ENCODE measurements at places on chromosomes 12 and 14.

DNA sequence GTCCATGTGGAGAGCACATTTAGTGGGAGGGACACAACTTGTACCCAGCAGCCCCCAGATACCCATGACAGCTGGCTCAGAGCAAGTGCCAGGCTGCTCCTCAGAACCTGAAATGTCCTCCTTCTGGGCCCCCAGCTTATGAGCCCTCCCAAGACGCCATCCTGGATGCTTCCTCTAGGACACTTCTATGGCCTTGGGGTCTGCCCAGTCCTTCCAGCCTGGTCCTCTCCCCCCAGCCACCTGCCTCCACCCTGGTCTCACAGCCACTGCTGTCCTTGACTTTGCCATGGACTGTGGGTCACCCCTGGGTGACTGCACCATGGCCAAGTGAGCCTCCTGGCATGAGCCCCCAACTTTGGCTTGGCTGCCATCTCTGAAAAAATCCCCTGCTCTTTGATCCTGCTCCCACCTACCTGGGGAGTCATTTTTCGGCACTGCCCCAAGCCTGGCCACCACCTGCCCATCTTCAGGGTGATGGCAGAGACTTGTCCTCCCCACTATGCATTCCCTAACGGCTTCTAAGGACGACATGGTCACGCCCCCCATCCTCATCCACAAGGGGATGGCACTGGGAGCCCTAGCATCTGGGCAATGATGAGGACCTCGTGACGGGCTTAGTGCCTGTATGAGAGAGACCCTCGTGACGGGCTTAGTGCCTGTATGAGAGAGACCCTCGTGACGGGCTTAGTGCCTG lies 323.7 kb downstream of the TMEM121 start:
- DNase-seq = no peak

GRCh38 chr12:52903855-52904508 lies 894 bp downstream of the KRT8 start:
- no peak for DNase-seq

GRCh38 chr12:77788231-77789168 lies 42.2 kb upstream of the NAV3 start:
- no peak for DNase-seq

- no peak for DNase-seq
Measured at GRCh38 chr12:120901818-120902217, 2.3 kb downstream of the SPPL3 start.

DNA sequence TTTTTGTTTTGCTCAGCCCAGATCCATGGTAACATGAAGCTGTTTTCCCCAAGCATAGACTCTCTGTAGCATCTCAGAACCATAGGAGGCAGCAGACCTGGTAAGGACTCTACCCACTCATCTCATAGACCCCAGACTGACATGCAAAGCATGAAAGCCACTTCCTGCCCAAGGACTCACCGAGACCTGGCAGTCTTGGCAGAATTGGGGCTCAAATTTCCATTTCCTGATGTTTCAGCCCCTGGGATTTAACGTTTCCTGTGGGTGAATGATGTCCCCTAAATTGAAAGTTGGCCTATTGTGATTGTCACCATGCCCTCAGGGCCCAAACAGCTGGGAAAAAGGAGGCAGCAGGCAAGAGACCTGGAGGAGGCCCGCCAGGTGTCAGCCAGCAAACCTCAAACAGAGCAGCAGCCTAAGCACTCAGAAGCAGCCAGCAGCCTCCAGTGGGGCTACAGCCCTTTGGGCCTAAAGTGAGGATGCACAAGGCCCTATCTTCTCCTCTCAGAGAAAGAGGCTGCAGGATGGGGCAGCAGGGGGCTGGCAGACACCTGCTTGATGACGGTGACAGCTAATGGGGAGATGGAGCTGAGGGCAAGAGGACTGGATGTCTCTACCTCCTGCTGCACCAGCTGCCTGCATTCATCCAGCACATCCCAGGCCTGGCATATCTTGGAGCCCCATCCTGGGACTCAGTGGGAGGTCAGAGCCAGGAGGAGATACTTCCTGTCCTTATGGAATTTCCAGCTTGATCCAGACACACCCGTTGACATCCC lies 8.5 kb downstream of the KRT85 start:
- no peak for DNase-seq

Measured in stimulated activated CD4-positive, alpha-beta T cell treated with anti-CD3 and anti-CD28 coated beads, Interleukin-1b, Interleukin-23, amount 100 ng/mL, for 1 hour (primary cell).